ENCODE measurements at places on chromosomes 3 and 15.

DNA sequence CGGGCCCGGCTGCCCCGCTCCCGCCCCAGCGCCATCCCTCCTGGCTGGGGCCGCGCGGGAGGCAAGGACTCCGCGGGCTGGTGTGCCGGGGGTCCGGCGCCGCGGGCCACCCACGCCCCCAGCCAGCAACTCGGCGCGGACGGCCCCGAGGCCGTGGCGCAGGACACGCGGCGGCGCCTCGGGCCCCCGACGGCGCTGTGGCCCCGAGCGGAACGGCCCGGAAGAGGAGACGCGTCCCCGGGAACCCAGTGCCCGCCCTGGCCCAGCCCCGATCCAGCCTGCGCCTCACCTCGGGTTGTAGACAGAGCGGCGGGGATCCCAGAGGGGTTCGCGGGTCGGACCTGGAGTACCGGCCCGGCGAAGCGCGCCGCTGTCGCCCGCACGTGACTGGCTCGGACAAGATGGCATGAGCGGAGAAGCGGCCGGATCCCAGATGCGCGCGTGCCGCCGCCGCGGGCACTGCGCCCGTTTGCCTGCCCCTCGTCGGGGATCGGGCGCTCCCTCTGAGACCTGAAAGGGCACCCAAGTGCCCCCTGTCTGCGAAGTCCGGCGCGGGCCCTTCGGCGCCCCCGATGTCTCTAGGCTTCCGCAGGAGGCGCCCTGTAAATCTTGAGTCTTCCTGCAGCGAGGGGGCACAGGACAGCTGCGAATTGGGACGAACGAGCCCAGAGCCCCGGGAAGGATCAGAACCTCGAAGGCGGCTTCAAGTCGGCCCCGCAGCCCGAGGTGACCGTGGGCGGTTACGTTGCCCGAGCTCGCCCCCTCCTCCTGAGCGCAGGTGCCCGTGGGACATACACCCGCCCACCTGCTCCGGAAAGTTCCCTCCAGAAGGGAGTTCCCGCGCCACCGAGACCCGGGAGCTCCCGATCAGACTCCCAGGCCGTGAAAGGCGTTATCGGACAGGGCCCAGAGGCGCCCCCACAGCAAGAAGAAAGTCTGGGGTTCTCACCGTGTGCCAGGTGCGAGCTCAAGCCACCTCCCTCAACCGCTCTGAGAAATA lies 598 bp upstream of the SFMBT1 start:
- DNase-seq: no peak

DNA sequence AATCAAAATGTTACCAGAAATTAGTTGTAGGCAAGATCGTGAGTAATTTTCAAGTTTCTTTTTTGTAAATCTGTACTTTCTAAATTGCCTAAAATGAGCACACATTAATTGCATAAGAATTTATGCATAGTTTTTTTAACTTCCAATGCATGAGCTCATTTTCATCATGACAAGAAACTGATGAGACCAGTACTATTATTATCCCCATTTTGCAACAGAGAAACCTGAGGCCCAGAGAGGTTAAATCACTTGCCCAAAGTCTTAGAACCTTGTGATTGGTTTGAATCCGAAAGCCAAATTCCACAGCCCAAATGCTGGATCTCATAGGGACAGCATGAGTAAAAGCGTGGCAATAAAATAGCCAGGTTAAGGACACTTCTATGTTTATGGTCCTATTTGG lies 274.7 kb downstream of the ERC2 start:
- DNase-seq: no peak

- DNase-seq: no peak
Measured at GRCh38 chr15:26352909-26353308, 420.0 kb downstream of the GABRB3 start.

DNA sequence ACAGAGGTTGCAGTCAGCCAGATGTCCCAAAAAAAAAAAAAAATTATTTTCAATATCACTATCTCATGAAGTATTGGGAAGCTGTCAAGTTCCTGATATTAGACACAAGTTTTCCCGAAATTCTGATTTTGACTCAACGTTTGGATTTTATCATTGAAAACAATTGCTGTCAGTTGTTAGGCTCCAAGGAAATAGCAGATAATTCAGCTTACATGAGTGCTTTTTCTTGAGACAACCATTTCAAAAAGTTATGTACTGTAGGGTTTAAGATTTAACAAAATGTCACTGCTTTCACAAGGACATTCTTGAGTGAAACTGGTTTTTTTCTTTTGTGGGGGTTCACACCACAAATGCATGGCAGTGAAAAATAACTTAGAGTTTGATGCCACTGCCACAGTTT lies 9.3 kb upstream of the SETD5 start:
- no peak for DNase-seq

DNA sequence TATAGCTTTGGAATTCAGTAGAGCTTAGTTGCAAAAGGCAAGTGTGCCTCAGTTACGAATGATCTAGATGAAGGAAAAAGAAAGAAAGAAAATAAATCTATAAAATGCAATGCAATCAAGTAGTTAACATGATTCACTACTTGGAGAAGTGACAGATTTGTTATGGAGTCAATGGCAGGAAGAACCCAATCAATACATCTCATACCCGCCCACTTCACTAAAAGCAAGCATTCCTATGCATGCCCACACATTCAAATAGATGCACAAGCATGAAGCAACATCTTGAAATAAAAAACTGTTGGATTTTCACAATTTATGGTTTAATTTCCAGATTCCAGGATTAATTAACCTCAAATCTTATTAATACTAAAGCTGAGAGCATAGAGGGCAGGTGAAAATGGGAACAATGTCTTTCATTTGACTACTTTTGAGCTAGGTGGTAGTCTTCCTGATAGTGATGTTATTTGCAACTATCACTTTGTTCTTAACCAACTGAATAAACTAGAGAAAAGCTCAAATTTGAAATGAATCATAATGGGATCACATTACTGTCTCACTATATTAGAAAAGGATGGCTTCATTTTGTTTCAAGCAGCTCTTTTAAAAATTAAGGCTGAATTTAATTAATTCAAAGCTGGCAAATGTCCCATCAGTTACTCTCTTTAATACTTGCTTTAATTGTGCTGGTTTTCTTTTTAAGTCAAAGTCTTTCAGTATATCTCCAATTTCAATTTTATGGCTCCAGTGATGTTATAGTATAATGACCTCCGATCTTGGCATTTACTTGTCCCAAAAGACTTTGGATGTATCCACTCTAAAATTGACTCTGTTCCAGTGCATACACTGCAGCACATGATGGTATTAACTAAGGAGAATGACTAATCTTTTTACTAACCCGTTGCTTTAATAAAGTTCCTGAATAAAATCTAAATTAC lies 46.7 kb upstream of the CCDC50 start:
- no peak for DNase-seq

- no peak for DNase-seq
Measured at GRCh38 chr3:126926684-126927400, 56.1 kb upstream of the PLXNA1 start.

- no peak for DNase-seq
Measured at GRCh38 chr3:184643442-184643841, 68.4 kb downstream of the MAGEF1 start.

DNA sequence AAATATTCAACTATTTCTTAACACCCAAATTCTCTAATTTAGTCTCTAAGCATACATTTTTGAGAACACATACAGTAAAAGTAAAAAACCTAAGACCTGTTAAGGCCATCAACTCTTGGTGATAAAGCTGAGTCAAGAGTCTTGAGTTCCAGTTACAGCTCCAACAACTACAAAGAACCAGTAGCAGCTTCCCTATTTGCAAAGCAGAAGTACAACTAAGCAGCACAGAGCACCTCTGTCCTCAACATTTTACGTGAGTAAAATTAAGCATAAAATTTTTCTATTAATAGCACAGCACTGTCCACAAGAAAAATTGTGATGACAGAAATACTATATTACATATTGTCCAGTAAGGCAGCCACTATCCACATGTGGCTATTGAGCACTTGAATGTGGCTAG lies 4.4 kb downstream of the PCOLCE2 start:
- no peak for DNase-seq

DNA sequence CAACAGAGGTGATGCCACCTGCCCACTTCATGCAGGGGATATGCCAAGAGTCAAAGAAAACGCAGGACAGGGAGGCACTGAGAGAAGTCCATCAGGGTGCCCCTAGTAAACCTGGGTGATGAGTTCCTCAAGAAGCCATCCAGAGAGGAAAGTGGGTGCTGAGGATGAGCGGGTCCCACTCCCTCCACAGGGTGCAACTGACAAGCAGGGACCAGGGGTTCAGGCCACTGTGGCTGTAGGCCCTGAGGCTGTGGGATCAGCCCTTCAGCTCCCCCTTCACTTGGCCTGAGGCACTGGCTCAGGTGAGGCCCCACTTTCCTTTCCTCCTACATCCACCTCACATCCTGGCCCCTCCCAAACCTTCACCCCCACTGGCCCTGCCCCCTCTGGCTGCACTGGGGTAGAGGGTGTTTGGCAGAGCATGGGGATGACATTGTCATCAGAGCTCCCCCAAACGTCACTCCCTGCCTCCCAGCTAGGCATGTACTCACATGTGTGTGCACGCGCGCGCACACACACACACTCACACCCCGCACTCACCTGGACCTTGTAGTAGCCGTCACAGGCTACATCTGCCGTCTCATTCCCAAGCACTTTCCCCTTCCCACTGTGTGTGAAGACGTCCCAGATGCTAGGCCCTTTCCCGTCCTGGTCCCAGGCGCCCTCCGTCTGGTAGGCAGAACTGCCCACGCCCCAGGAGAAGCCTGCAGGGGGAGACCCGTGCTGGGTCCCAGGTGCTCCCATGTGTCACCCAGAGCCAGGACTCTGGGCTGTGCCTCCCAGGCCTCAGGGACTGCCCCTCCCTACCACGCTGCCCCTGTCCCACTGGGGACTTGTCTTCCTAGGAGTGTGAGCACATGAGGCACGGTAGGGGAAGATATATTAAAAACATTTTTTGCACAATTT lies 1.4 kb downstream of the LCTL start:
- DNase-seq: no peak

DNA sequence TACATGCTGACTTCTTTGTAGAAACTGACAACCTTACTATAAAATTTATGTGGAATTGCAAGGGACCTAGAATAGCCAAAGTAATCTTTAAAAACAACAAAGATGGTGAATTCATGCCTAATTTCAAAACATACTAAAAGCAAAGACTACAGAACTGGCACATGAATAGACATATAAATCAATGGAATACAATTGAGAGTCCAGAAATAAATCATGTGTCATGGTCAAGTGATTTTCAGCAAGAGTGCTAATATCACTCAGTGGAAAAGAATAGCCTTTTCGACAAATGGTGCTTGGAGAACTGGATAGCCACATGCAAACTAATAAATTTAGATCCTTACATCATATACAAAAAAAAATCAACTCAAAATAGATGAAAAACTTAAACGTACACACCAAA lies 8.7 kb downstream of the IMPG2 start:
- DNase-seq: no peak

GRCh38 chr3:11221818-11222415 lies 50.3 kb upstream of the ATG7 start:
- DNase-seq: no peak

DNA sequence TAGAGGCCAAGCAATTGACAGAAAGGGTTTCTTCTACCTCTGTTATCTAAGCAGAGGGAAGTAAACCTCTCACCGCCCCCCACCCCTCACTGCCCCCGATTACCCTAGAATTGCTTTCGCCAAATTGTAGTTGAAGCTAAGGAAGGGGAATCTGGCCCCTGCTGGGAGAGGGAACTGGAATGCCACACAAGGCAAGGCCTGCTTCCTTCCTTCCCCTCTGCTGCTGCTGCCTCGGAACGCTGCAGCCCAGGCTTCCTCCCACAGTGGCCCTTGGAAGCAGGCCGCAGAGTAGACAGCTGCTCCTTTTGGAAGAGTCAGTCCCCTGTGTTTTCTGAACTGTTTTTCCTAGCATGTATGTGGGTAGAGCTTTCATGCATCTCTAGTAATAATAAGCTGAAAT lies 21.6 kb downstream of the RLBP1 start:
- no peak for DNase-seq

DNA sequence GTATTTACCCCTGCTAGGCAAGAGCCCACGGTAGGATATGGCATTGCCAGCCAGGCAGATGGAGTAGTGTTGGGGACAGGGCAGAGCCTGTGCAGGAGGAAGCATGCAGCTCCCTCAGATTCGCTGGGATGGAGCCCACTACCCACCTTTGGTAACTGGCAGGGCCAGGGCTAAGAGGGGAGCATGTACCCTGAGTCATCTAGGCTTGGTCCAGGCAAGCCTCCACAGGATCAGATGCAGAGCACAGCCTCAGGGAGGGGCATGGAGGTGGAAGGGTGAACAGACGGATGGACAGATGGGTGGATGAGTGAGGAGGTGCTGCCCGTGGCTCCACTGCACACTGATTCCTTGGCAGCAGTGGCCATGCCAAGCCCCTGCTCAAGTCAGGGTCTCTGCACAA lies 33.0 kb downstream of the IL20RB start:
- DNase-seq: peak; percentile 93

GRCh38 chr3:125186261-125186787 lies 26.2 kb downstream of the SLC12A8 start:
- peak; percentile 84 for DNase-seq

- DNase-seq: no peak
Measured at GRCh38 chr15:45095661-45096060, 18.3 kb downstream of the DUOX2 start.

DNA sequence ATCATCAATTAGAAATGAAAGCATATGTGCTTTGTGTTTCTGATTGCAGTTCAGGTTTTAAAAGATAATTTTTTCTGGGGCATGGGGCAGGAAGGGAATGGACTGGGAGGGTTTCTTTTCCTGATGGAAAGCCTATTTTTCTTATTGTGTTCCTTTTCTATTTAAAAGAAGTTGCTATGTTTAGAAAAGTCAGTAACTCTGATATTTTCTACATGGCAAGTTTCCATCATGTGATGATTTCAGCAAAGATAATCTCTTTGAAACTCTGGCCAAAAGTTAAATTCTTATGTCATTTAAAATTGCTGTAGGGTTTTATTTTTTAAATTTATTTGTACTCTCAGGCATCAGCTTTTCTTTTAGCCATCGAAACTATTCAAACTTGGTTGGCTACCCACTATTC lies 601.2 kb downstream of the FOXP1 start:
- DNase-seq: no peak

DNA sequence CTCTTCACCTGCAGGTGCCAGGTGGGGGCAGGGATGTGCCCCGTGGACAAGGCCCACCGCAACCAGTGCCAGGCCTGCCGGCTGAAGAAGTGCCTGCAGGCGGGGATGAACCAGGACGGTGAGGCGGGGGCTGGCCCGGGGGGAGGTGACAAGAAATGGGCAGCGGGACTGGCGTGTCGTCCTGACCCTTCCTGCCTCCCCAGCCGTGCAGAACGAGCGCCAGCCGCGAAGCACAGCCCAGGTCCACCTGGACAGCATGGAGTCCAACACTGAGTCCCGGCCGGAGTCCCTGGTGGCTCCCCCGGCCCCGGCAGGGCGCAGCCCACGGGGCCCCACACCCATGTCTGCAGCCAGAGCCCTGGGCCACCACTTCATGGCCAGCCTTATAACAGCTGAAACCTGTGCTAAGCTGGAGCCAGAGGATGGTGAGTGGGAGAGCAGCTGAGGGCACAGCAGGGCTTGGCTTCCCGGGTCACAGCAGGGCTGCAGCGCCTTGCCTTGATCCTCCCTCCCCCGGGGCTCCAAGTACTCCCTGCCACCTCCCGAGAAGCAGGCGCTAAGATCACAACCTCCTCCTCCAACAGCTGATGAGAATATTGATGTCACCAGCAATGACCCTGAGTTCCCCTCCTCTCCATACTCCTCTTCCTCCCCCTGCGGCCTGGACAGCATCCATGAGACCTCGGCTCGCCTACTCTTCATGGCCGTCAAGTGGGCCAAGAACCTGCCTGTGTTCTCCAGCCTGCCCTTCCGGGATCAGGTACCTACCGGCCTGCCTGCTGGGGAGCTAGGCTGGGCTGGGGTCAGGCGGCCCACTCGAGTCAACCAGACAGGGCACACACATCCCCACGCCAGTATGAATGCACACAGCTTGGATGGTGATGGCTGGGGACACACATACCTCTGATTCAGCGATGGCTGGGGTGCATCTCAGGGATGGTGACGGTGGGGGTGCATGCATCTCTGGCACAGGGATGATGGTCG lies 1.7 kb downstream of the NR2E3 start:
- no peak for DNase-seq

All from DMS 273 treated with DMSO at 0.1 percent for 48 hours (cell line).